ENCODE measurements at places on chromosomes 5 and 9.
A peak's percentile ranks its signal among the peaks of the same experiment; 100 is the strongest.

GRCh38 chr9:77793849-77794248, 145.7 kb upstream of the GNA14 start:
- DNase-seq = no peak

- no peak for DNase-seq
Observed at GRCh38 chr9:99809586-99810319, 11.9 kb upstream of the NR4A3 start.

- no peak for DNase-seq
Observed at GRCh38 chr5:170388818-170389549, at the start of gene KCNMB1. TSS of gene KCNMB1 (minus strand) at chr5:170389367. CDS start at chr5:170385447, 3,920 bp downstream.

GRCh38 chr9:68999393-69000105, 14.4 kb downstream of the PRKACG start:
- DNase-seq = peak; percentile 70

DNA sequence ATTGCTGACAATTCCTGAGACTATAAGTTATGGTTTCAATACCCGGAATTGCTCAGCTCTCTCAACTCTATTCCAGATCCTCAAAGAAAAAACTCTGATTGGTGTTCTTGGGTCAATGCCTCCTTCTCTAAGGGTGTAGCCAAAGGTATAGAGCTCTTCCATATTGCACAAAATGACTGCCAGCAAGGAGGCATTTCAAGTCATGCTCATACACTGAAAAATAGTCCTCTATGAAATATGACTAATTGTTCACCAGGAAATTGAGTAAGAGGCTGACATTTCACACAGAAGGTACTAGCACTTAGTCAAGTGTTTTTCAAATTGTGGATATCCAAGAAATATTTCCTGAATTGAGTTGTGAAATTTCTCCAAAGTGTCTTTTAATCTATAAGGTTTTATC, 111.1 kb upstream of the KLF9 start:
- DNase-seq = no peak

DNA sequence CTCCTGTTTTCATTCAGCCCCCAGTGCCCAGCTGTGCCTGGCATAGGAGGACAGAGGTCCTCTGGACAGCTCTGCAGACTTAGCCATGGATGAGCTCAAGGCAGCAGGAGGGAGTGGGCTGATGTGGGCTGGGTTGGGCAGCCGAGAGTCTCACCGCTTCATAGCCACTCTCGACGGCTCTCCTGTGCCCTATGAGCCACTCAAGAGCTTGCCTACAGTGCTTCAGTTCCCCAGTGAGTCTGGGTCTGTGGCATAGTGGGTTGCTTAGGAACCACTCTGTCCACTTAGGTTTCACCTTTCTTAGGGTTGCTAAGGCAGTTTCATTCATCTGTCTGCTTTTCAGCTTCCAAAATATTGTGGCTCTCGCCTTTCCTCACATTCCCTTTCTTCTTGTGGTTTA, 296.8 kb downstream of the ICE1 start:
- no peak for DNase-seq

DNA sequence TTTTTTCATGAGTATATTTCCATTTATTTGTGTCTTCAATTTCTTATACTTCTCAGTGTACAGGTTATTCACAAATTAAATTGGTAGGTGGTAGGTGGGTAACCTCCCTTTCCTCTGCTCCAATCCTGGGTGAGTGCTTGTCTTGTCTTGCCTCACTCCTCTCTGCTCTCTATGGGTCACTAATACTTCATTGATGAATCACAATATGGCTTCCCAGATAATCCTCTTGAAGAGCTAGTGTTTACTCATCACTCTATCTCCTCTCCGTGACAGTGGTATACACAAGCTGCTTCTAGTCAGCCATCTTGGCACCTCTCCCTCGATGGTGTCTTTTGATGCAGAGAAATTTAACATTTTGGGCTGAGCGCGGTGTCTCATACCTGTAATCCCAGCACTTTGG, 331.8 kb upstream of the NMUR2 start:
- no peak for DNase-seq

GRCh38 chr5:100761192-100761591, 141.9 kb downstream of the ST8SIA4 start:
- no peak for DNase-seq

- DNase-seq = no peak
Observed at GRCh38 chr5:915946-916345, 23.3 kb downstream of the TRIP13 start.

- DNase-seq = no peak
Observed at GRCh38 chr9:132237481-132237880, 75.6 kb downstream of the NTNG2 start.

GRCh38 chr9:83233647-83234046, 170.7 kb upstream of the RASEF start:
- no peak for DNase-seq

DNA sequence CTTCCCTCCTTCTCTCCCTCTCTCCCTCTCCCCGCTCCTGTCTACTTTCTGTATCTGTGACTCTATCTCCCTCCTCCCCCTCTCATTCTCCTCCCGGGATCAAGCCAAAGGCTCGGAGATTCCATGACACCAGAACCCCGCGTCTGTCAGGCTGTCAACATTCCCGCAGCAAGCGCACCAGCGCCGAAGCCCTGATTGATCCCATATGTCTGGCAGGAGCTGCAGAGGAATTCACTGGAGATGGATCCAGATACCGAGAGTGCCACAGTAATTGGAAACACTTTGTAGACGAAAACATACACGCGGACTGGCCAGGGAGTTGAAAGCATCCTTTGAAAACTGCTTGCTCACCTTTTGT, 300 bp upstream of the SVEP1 start:
- peak; percentile 83 for DNase-seq

GRCh38 chr9:124855944-124856765, 2.9 kb downstream of the WDR38 start:
- DNase-seq = no peak

DNA sequence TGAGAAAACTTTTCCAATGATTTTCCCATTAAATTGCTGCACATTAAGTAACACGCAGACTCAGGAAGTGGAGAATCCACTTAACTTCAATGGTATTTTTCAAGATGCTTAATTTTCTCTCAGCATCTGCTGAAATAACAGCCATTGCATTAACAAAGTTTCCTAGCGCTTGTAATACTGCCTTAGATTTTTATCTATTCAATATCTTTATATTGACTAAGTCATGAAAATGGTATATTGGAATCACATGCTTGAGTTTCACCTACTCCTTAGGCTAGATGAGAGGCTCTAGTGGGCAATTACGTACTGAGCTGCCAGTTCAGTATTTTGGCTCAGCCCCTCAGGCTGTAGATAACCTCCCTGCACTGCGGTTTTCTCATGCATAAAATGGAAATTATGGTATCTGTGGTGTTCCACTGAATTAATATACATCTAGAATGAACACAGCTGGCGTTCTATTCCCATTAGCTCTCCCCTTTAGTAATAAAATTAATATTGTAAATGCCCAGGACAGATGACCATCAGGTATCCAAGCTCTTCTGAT, 112.9 kb downstream of the MTX3 start:
- no peak for DNase-seq

DNA sequence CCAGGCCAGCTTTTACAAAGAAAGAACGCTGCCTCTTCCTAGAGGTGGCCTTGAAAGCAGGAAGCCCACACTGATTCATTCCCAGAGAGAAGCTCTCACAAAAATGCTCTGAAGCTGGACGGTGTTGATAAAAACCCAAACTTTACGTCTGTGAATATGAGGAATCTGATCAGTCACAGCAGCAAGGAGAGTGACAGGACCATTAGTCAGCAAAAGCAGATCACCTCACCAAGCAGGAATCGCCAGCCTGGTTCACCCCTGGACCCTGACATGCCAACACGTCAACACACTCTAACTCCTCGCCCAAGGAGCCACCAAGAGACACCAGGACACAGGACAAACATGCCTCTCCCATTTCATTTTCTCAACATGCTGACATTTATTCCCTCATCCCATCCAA, 70.6 kb upstream of the ZNF622 start:
- DNase-seq = no peak

- DNase-seq = no peak
Observed at GRCh38 chr9:81032030-81032572, 657.2 kb downstream of the TLE1 start.

DNA sequence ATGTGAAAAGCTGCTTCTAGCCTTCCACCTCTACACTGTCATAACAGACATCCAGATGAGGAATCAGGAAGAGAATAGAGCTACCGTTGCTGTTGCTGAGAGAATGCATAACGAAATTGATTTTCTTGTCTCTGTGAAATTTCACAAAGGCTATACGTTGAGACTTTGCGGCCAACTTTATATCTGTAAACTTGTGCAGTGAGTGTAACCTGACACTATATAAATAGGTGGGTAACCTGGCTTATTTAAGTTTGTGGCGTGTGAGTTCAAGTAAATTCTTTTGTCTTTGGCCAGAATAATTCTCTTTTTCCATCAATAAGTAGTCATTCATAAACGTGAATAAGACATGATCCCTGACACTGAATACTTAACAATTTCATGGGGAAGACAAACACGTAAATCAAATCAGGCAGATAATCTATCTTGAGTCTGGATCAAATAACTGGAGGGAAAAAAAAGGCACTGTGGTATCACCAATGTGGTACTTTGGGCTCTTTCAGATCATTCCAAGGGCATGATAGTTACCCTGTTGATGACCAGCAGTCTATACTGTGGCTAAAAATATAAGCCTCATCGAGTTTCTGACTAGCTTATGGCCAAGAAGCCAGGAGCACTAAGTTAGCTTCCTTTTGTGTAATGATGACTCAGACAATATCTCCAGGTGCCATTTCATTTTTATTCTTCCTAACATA, 98.2 kb upstream of the RASA1 start:
- no peak for DNase-seq

GRCh38 chr9:68710111-68710471, 5.1 kb downstream of the PIP5K1B start:
- no peak for DNase-seq

GRCh38 chr5:117013280-117013877, 438.8 kb upstream of the SEMA6A start:
- DNase-seq = no peak

- DNase-seq = no peak
Observed at GRCh38 chr9:71990466-71990865, 69.9 kb downstream of the C9orf57 start.

- DNase-seq = no peak
Observed at GRCh38 chr5:167943343-167943742, 348.1 kb upstream of the WWC1 start.

GRCh38 chr5:72255670-72256069, 64.4 kb downstream of the MRPS27 start:
- no peak for DNase-seq

GRCh38 chr9:89421595-89421994, 76.3 kb downstream of the SEMA4D start:
- no peak for DNase-seq

GRCh38 chr9:94002316-94003140, 47.4 kb upstream of the BARX1 start:
- DNase-seq = no peak

DNA sequence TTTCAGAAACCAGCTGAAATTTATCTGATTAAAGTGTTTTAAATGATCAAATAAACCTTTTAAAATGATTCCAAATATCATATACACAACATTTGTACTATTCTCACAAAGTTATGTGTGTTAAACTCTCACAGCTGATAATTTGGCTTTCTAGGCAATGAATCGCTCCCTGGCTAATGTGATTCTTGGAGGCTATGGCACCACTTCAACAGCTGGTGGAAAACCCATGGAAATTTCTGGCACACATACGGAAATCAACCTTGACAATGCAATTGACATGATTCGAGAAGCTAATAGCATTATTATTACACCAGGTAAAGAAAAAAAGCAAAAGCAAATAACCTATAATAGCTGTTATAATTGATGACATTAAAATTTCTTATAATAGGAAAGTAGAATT, 72.4 kb downstream of the NNT start:
- DNase-seq = no peak

- no peak for DNase-seq
Observed at GRCh38 chr9:21591221-21592062, 109.3 kb upstream of the IFNE start.

DNA sequence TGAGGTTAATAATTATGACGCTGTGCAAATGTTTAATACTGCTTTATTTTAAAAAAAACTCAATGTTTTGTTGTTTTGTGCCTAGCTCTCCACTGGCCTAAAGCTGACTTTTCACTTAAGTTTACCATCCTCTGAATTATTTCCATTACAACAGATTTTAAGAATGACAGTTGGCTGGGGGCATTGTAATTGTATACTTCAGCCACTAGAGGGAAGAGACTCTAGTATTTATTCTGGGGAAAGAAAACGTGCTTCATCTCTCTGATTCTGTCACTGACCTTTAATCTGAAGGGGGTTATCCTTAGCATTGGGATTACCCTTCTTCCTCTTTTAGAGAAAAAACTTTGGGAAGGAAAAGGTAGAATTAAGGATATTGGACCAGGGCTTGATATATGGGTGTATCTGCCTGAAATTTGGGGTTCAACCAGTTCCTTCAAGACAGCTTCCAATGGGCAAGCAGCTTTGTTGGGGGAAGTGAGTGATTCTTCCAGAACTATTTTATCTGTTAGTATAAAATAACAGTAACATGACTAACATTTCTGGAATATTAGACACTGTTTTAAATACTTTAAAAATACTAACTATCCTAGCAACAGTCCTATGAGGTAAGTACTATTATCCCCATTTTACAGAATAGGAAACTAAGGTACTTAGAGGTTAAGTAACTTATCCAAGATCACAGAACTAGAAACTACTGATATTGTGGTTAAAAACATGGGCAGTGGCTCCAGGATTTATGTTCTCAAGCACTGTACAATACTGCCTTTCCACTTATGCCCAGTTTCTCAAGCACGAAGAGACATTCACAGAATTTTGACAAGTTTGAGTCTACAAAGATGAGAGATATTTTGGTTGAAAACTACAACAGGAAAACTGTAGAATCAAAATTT, 208.4 kb downstream of the CD180 start:
- DNase-seq = no peak

GRCh38 chr5:108686676-108687075, 61.0 kb upstream of the FER start:
- DNase-seq = no peak

- no peak for DNase-seq
Observed at GRCh38 chr9:34987160-34987901, 2.2 kb upstream of the DNAJB5 start.

DNA sequence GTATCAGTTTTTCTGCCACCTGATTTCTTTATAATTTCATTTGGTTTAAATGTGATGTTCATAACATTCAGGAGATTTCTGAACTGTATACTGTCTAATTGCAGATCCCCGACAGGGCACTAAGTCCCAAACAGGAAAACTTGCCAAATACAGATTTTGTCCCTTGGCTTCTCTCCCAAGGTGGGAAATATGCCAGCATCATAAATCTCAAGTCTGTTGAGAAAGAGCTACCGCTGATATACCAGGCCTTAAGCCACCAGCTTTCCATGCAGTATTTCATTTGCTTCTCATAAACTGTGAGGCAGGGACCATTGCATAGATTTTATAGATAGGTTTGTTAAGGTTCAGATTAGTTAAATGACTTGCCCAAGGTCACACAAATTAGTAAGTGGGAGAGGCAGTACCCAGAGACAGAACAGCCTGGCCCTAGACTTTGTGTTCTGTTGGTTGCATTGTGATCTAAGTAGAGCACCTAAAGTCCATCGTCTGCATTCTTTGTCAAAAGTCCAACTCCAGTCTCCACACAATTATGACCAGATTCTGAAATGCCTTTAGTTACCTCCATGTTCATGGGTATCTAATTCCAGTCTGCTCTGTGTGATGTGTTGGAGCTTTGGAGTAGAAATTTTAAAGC, 16.2 kb downstream of the GPR21 start:
- DNase-seq = no peak
